NB4 (cell line): ENCODE measurements at places on chromosomes 2 and 18.

GRCh38 chr2:181149056-181149455 is 168.7 kb downstream of the UBE2E3 start:
- DNase-seq = no peak

GRCh38 chr2:73776381-73776780 is 3.5 kb downstream of the DUSP11 start:
- no peak for DNase-seq

DNA sequence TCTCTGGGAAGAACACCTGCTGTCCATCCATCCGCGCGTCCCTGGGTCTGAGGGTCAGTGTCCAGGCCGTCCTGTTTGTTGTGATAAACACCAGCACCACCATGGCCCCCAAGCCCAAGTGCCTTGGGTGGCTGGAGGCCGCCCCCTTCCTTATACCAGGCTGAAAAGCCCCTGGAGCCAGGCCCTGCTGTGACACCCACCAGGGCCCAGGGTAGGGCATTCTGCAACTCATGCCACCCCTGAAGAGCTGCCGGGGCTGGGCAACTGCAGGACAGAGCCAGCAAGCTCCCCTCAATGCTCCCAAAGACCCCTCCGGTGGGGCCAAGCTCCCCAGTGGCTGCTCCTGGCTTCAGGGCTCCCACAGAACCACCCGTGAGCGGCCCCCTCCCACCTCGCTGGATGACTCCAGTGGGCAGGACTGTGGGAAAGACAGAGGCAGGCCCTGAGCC is 31.9 kb upstream of the SNED1 start:
- no peak for DNase-seq

- no peak for DNase-seq
Measured at GRCh38 chr18:50724751-50725151, 95.1 kb downstream of the MRO start.

DNA sequence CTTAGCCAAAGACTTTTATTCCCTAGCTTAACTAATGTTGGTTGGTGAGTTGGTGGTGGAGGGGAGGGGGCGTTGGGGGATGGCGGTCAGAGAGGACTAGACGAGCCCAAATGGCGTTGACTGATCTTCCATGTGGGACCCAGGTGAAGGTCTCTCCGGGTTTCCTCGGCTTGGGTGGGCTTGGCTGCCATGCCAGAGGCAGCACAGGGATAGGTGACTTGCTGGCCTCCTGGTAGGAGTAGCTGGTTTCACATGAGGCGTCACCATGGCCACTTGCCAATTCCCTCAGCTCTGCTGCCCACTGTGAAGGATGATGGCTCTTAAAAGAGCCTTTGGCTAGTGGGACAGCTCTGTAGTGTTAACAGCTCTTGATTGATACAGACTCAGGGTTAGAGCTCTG is 1337.0 kb upstream of the FAM98A start:
- no peak for DNase-seq

GRCh38 chr2:126664234-126664633 is 8.3 kb downstream of the GYPC start:
- DNase-seq = no peak

- DNase-seq = no peak
Measured at GRCh38 chr2:239268082-239268481, 132.7 kb downstream of the HDAC4 start.

DNA sequence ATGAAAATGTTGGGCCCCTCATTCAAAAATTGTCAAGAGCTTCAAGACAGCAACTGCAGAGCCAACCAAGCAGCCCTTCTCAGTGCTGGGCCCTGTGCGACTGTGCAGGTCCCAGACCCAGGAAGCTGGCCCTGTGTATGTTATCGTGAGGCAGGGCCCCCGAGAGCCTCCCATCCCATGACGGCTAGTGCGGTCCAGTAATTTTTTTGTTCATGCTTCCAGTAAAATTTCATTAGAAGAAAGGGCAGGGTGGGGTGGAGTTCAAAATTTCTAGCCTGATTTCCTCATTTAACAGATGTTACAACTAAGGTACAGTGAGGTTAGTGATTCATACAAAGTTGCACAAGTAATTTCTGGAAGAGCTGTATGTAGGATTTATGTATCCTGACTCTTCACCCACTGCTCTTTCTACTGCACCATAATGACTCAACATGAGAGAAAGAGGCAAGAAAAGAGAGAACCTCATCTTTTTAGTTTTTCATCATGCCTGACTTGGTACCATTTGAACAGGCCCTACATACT is 105.5 kb downstream of the ZEB2 start:
- DNase-seq = peak; percentile 93

- no peak for DNase-seq
Measured at GRCh38 chr18:43875511-43875910, 598.2 kb upstream of the SYT4 start.

DNA sequence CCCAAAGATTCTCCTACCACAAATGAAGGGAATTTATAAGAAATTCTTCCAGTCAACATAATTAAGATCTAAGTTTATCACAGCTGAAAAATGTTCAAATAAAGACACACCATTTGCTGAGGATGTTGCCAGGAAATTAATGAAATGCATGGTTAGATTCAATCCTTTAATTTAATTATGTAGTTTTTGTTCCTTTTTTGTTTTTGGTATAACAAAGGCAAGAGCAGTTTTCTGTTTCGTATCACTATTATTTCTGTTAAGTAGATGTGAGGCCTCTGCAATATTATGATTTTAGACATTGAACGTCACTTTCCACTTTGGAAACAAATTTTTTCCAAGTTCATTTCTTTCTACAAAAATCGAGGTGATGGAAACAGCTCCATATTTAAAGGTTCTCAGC is 440.0 kb downstream of the THSD7B start:
- DNase-seq = no peak

DNA sequence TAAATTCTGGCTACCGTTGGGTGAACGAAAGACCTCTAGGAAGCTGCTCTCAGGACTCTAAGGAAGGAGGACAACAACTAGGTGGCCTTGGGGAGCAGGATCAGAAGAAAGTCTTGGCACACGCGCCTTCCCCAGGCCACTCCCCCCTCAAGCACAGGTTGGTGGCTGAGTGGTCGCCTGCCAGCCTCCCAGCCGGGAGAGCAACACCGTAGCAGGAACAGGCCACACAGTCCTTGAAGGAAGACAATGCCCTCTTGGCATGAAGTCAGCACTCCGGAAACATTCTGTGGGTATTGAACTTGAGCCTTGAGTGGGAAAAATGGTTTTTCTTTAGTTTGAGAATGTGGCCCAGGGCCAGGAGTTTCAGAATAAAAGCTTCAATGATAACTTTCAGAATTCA is 87.4 kb upstream of the AGAP1 start:
- DNase-seq = no peak

- DNase-seq = no peak
Measured at GRCh38 chr2:237092920-237093781, 7.5 kb downstream of the COPS8 start.

DNA sequence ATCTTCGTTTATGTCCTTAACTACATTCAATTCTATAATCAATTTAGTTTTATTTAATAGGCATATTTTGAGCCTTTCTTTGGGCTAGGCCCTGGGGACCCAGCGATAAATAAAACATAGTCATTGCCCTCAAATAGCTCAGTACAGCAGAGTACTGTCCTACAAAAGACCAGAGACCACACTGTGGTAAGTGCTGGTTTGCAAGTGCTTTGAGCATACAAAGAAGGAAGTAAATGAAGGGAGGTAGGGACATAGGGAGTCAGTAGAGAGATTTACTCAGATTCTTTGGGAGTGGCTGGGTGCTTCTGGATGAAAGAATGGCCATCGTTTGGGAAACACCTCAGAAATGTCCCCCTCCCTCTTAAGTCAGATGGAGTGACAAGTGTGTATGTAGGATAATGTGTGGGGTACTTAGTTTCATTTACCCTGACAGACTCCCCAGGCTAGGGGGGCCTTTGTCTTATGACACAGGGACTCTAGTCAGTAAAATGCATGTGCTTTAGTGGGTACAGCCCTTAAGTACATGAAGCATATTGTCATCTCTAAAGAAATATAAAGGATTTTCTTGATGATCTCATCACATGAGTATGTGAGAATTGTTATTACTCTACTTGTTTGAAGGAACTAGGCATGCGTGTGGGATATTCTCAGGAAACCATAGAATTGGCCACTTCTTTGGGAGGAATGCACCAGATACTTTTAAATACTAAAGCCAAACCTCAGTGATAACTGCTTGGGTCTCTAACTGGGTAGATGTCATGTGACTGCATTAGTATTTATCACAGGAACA is 35.1 kb downstream of the MAPRE2 start:
- DNase-seq = no peak

DNA sequence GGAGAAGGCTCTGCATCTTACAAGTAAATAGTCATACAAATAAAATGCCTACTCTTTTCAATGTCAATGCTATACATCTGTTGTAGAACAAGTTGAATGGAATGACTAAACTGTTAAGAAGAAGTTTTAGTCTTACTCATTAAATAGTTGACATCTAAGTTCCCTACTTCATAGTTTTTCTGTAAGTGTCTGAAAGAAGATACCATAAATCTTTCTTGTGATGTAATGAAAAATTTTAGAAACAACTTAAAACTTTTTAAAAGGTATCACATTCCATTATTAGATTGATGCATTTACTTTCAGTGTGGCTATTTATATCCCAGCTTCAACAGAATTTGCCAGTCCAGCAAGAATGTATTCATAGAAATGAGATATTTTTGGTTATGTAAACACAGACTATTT is 185.2 kb upstream of the EPC2 start:
- DNase-seq = no peak

GRCh38 chr2:16135196-16135912 is 195.0 kb downstream of the MYCN start:
- DNase-seq = no peak

GRCh38 chr2:96176661-96177060 is 31.4 kb upstream of the DUSP2 start:
- DNase-seq = no peak

- DNase-seq = peak; percentile 25
Measured at GRCh38 chr2:37873229-37873628, 51.9 kb upstream of the RMDN2 start.

GRCh38 chr2:215059724-215060123 is 78.7 kb downstream of the ABCA12 start:
- no peak for DNase-seq

DNA sequence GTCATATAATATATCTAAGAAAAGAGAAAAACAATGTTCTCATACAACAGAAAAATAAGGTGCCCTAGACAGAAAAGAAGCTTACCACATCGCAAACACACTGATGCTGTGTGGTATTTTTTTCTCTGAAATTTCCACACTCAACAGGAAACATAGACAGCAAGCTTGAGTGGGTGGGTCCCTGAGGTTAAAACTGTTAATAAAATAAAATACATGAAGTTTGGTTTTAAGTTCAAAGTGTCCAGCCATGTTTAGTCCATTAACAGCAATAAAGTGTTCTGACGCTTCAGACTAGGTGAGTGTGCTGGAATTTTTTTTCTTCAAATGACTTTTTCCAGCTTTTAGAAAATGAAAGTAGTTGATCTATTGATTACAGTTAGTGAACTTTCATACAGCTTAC is 83.3 kb upstream of the EPB41L5 start:
- DNase-seq = peak; percentile 35

DNA sequence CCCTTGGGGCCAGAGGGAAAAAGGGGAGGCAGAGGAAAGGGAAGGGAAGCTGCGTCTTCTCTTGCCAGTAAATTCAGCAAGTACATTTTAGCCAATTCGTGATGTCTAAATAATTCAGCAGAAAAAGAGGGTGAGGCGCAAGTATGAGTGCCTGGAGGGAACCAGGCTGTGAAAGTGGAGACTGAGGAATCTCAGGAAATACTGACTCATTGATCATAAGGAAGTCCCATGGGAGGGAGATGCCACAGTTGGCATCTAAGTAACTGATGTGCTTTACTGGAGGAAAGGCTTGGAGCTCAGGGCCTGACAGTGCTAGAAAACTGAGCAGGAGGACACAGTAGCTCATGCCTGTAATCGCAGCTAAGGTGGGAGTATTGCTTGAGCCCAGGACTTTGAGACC is 31.1 kb downstream of the KIF5C start:
- no peak for DNase-seq

GRCh38 chr2:190634381-190634780 is 14.5 kb upstream of the NAB1 start:
- DNase-seq = no peak

DNA sequence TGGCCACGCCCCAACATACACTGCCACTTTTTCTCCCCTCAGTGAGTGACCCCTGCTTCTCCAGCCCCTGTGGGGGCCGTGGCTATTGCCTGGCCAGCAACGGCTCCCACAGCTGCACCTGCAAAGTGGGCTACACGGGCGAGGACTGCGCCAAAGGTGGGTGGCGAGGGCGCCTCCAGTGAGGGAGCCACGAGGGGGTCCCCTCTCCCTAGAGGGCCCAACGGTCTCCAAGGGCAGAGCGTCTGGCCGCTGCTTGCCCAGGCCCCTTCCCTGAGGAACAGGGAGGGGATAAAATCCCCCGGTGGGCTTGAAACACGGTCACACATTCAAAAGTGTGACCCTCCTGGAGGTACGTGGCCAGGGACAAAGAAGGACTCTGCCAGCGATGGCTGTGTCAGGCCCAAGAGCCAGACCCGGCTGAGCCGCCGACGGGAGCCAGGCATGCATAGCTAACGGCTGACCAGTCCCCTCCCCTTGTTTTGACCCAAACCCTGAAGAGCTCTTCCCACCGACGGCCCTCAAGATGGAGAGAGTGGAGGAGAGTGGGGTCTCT is 37.2 kb downstream of the MTERF4 start:
- DNase-seq = no peak

DNA sequence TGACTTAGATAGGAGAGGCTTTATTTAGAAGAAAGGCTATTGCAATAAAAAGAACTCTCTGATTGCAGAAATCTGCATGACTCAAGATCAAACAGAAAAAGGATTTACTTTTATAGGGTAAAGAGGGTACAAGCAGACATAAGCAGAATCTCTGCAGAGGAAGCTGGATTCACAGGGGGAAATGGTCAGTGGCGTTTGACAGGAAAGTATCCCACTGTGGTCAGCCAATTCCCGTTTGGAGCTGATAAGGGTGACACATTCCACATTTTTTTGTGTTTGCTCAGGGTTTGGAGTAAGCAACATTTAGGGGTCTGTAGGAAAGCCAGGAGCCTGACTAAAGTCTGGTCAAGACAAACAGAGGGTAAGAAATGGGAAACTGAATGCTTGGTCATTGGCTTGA is 23.9 kb upstream of the SCYGR5 start:
- DNase-seq = no peak

GRCh38 chr2:56784046-56784445 is 600.3 kb downstream of the CCDC85A start:
- no peak for DNase-seq

- no peak for DNase-seq
Measured at GRCh38 chr2:215611609-215612386, 175.9 kb upstream of the FN1 start.

- peak; percentile 70 for DNase-seq
Measured at GRCh38 chr2:197240421-197241041, 70.0 kb downstream of the ANKRD44 start.

DNA sequence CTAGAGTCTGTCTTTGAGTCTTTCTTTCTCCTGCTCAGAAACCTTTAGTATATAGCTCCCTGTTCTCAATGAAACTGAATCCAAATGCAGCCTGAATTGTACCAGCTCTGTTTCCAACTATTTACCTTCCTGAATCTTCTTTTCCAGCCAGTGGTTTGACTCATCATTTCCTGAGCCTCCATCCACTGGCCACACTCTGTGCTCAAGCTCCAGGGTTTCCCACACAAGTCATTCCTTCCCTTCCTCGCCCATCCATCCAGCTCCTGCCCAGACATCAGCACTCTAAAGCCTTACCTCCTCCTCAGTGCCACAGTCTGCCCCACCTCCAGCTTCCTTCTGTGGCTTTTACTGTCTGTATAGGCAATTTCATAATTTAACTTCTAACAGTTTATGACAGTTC is 233.6 kb upstream of the RASGRP3 start:
- no peak for DNase-seq

GRCh38 chr2:81249152-81249551 is 944.6 kb upstream of the LRRTM1 start:
- DNase-seq = no peak

- DNase-seq = no peak
Measured at GRCh38 chr2:209121691-209122090, 302.2 kb upstream of the MAP2 start.
